ENCODE measurements at places on chromosomes 6 and 20.

GRCh38 chr6:85420551-85420950 lies 29.3 kb upstream of the NT5E start:
- DNase-seq: no peak

DNA sequence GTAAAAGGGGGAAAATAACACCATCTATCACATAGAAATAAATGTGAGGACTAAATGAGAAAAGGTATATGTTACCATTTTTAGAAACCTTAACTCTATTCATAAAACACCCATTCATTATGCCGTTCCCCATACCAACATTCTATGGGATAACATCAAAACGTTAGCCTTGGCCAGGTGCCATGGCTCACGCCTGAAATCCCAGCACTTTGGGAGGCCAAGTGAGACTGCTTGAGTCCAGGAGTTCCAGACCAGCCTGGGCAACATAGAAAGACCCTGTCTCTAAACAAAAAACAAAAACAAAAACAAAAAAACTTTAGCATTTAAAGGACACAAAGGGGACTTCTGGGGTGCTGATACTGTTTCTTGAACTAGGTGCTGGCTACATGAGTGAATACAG lies 1.3 kb downstream of the PIGU start:
- DNase-seq: no peak

GRCh38 chr20:1422753-1423152 lies 29.9 kb upstream of the FKBP1A start:
- no peak for DNase-seq

GRCh38 chr6:4382362-4382853 lies 247.0 kb upstream of the ECI2 start:
- no peak for DNase-seq

DNA sequence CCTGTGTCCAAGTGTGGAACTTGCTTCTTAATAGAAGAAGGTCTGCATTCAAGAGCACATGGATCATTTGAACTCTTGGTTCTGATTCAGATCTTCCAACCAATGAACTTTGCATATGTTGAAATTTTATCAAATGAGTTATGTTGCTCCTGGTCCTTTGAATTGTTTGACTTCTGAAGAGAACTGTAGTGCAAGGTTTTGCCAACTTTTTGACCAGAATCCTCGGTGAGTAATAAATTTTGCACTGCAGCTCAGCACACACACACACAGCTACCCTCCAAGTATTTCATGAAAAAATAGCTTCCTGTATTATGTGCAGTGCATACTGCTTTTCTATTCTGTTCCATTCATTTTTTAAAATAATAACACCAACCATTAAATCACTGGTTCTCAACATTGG lies 67.5 kb downstream of the BFSP1 start:
- DNase-seq: no peak

DNA sequence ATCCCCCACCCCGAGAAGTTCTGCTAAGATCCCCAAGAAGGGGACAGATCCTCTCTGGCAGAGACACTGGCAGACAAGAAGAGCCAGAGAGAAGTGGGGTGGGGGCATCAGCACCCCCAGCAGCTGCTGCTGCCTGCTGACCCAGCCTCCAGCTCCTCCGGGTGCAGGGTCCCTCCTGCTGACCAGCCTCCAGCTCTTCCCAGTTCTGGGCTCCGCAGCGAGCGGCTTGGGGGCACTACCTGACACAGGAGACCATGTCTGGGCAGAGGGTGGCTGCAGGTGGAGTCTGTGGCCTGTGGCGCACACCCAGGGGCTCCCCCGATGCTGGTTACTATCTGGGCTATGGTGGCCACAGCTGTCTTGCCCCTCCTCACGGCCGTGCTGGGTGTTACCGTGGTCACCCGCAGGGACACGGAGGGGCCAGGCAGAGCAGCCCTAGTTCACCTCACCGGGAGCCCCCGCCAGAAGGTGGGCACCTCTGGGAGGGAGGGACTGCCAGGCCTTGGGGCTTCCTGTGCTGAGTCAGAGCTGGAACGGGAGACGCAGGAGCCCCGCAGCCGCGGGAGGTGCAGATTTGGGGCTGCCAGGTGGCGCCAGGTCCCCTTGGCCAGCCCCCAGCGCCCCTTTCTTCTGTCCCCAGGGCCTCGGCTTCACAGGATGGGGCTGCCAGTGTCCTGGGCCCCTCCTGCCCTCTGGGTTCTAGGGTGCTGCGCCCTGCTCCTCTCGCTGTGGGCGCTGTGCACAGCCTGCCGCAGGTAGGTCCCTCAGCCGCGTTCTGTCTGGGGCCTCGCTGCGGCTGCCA lies 630 bp downstream of the LIME1 start:
- DNase-seq: no peak

DNA sequence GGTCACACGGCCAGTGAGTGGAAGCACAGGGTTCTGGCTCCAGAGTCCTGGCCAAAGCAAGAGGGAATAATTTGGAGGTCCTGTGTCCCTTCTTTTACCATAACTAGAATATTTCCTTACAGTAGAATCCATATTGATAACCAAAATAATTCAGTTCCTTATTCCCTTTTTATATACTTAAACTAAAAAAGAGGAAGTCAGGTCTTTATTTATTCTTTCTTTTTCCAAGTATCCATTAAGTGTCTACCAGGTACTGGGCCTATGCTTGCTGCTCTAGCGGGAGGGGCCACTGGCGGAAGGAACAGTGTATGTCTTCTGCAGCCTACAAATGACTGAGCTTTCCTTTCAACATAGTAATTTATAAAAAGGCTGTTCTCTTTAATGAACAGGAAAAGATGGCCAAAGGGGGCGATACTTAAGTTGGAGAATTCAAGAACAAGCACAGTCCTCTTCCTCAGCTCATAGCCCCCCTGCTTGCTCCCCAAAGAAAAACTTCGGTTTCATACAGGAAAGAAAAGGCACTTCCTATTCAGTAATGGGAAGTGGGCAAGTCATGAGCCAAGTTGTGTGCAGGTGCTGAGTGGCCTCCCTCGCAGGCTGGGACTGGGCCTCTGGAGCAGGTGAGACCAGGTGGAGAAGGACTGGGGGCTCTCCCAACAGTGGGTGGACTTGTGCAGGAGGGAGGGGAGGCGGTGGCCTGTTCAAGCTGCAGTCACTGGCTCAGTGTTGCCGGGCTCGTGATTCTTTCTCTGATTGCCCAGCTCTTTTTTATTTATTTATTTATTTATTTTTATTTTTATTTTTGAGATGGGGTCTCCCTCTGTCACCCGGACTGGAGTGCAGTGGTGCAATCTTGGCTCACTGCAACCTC lies 110.9 kb downstream of the ARMC2 start:
- peak; percentile 70 for DNase-seq

DNA sequence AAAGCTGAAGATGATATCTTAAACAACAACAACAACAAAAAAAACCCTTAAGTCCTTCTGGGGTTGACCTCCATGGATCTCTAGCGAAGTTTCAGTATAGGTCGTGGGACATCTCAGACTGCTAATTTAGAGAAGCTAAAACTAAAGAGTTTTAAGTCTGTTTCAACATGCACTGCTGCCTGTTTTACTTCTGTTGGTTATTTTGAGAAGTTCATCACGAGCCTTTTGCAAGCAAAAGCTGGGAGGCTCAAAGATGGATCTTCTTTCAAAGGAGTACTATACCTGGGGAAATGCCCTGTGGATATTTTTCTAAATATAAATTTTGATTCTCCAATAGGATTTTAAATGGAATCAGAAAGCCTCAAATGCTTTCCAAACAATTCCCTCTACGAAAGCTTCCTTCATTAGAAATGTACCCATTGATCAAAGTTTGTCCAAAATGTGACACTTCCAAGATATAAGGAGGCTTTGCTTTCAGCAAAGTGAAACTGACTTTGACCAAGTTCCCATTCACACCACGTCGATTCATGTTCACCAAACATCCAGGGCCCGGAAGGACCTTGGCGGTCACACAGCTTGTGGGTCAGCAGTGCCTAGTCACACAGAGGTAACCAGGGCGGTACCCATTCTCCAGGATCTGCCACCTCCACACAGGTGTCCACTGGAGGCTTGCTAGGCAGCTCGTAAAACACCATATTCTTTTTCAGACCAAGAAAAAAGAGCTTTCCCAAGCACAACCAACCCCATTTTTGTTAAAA lies 94.7 kb upstream of the QKI start:
- DNase-seq: no peak

GRCh38 chr6:48290595-48290994 lies 179.6 kb upstream of the PTCHD4 start:
- DNase-seq: no peak

DNA sequence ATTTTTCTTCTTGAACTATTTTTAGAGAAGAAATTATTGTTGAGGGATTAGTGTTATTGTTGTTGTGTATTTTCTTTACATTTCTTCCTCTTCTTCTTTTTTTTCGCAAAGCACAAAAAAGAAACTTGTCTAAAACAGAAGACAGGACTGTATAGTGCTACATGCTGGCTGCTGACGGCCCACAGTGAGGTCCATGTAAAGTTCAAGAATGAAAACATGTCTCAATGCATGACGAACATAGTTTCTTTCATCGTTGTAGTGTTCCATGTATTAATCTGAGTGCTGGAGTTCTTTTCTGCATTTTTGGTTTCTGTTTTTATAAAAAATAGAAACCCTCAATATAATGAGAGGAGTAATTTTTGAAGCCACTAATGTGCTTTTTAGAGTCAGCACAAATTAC lies 462.9 kb upstream of the MARCKS start:
- no peak for DNase-seq

DNA sequence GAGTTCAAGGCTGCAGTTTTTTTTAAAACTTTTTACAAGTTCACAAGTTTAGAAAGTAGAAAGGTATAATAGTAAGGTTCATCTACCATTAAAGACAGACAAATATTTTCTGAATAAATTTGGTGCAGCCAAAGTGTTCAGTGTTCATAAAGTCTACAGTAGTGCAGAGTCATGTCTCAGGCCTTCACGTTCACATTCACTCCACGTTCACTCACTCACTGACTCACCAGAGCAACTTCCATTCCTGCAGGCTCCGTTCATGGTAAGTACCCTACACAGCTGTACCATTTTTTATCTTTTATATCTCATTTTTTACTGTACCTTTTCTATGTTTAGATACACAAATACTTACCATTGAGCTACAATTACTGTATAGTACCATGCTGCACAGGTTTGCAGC lies 67.6 kb downstream of the B4GALT5 start:
- no peak for DNase-seq

DNA sequence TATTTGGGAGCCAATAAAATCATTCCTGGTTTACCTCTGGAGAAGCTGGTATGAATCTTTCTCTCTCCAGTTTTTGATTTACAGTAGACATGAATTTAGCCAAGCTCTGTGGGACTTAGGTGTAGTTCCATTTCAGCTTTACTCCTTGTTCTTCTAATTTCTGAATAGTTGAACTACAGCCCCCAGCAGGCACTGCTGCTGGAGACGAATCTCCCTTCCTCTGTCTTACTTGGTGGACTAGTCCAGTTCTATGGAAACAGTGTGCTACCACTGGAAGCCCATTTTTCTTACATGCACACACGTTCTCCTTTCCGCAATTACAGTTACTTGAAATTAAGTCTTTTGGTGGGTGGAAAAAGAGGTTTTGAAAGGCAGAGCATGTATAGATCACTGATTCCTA lies 42.3 kb downstream of the RALGAPB start:
- no peak for DNase-seq

- DNase-seq: no peak
These were observed 26.6 kb upstream of the PCMTD2 start for GRCh38 chr20:64228751-64229506.

DNA sequence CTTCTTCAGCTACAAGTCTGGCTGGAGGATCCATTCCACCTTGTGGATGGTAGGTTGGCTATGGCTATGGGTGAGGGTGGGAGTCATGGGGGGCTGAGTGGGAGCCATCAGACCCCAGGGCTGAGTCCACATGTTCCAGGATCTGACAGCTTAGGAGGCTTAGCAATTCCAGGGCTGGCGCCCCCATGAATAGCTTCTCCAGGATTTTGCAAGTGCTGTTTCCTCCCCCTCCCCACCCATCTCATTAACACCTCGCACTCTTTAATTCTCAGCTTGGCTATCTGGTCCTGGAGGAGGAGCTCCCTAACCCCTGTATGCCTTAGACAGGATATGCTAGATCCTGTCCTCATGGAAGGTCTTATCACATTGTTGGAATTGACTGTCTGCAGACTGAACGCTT lies 39.0 kb upstream of the ANGPT4 start:
- DNase-seq: no peak

- no peak for DNase-seq
These were observed 27.3 kb downstream of the RNF182 start for GRCh38 chr6:13952101-13952500.

GRCh38 chr20:59884494-59884893 lies 48.9 kb downstream of the SYCP2 start:
- DNase-seq: no peak

DNA sequence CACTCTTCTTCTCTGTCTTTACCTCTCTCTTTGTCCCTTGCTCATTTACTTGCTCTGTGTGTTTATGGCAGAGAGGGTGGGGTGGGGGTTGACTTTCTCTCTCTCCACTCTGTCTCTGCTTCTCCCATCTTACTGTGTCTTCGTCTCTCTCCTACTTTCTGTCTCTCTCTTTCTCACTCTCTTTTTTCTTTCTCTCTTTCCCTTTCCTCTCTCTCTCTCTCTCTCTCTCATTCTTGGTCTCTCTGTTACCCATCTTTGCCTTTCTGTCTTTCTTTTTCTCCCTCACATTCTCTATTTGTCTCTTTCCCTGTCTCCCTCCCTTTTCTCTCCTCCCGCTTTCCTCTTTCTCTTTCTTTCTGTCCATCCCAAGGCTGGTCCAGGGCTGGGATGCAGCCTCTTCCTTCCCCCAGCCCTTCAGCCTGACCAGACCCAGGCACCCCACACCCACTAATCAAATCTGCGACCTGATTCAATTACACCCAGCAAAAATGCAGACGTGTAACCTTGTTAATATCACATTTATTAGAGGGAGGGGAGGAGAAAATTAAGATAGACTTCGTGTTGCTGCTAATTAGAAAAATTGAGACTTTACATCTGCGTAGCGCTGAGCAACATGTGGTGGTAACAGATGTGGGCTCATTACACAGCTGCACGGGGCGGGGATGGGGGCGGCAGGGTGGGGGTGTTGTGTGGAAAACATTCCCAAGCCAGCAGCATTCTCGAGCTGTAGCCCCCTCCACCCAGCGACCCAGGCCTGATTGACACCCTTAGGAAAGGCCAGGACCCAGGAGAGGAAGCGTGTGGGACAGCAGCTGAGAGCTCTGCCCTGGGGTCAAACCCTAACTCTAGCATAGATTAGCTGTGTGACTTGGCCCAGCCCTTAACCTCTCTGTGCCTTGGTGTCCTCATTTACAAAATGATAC lies 124.9 kb upstream of the MAFB start:
- DNase-seq: no peak

- no peak for DNase-seq
These were observed 25.4 kb downstream of the DOP1A start for GRCh38 chr6:83092756-83093399.

Data from Kasumi-1 (cell line).